Pancreas (tissue), 10 donors: ENCODE measurements at places on chromosomes 11 and 22.

GRCh38 chr11:85685820-85686459 lies at the start of gene CCDC89:
CCDC89 (minus strand) TSS chr11:85686195; CDS start chr11:85686130, 65 bp downstream.
- H3K4me3 ChIP-seq: no peak within 1 kb of the TSS
- DNase-seq: peak; percentile 55
- H3K27me3 ChIP-seq: no peaks in the 10 kb centered on the region
- H3K27ac ChIP-seq: no peak within 1 kb of the TSS

DNA sequence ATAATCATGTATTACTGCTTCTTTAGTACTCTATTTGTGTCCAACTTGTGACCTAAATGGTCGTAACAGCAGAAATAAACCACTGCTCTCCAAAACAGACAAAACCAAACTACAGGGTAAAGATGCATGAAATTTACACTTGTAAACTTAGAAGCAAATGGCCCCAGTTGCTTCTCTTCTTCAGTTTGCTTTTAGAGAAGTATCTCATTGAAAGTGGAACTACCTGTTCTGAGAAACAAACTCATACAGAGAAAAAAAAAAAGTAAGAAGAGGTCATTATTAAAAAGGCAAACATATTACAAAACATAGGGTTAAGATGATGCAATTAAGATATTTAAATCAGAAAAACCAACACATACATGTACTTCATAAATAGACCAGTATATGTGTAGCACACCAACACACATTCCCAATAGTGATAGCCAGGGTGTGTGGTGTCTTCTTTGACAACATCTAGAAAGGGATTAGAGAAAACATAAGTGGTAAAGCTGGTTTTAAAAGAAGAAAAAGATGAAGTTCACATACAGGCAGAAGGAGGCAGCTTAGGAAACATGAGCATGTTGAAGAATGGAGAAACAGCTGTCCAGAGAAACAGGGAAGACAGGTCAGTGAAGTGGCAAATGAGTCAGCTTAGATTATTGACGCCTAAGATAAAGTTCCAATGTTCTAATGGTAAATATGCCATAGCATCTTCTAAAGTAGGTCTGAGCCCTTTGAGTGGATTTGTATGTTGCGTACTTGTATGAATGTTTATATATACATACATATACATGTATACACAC lies 844.7 kb upstream of the CCDC90B start:
- DNase-seq: no peak
- H3K27me3 ChIP-seq: no peaks in the 10 kb centered on the region
- H3K36me3 ChIP-seq: no peaks in the 10 kb centered on the region
- no peaks in the 10 kb centered on the region for H3K4me1 ChIP-seq
- no peak overlapping the region for H3K4me3 ChIP-seq
- no peak overlapping the region for H3K27ac ChIP-seq

DNA sequence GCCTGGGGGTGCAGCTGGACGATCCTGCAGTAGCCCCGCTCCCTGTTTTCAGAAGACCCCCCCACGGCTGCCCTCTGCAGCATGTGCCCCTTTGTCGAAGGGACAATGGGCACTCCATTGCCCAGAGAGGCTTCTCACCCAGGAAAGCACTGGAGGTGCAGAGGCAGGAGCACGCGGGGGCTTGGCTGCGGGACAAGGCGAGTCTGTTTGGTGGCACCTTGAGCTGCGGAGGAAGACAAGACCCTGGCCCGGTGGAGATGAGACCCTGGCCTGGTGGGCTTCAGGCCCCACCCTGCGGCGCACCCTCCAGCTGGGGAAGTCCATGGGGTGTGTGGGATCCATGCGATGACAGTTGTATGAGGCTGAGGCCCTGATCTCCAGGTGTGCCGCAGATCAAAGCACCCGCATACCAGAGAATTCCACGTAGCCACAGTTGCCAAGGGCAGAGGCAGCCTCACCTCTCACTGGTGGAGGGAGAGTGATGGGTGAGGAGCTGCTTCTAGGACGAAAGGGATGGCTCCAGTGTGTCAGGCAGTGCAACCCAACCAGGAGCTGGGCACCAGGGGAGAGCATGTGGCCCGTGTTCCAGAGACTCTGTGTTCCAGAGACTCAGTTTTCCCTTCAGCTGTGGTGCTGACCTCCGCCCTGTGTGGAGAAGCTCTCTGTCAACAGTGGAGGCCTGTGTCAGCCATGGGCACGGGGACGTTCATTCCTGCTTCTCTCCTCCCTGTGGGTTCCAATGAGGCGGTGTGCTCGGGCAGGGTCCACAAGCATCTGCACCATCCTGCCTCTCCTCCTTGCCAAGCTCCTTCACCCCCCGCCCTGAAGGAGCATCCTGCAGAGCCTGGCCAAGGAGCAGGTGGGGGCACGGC lies 10.0 kb downstream of the TBX1 start:
- no peak overlapping the region for H3K4me3 ChIP-seq
- H3K27me3 ChIP-seq: peaks cover 36% of the 10 kb centered on the region
- H3K4me1 ChIP-seq: no peaks in the 10 kb centered on the region
- H3K27ac ChIP-seq: no peak overlapping the region
- DNase-seq: peak; percentile 35
- H3K36me3 ChIP-seq: no peaks in the 10 kb centered on the region

GRCh38 chr22:44522526-44523170 lies 24.6 kb upstream of the RTL6 start:
- H3K27ac ChIP-seq: no peak overlapping the region
- peaks cover 3% of the 10 kb centered on the region for H3K27me3 ChIP-seq

- no peaks in the 10 kb centered on the region for H3K4me1 ChIP-seq
- H3K36me3 ChIP-seq: no peaks in the 10 kb centered on the region
- H3K27ac ChIP-seq: no peak overlapping the region
- no peak overlapping the region for H3K4me3 ChIP-seq
- no peaks in the 10 kb centered on the region for H3K27me3 ChIP-seq
- no peak for DNase-seq
Measured at GRCh38 chr11:1792461-1792860, 28.7 kb upstream of the CTSD start.

- DNase-seq: no peak
- H3K36me3 ChIP-seq: no peaks in the 10 kb centered on the region
- no peaks in the 10 kb centered on the region for H3K27me3 ChIP-seq
- no peak overlapping the region for H3K4me3 ChIP-seq
- no peak overlapping the region for H3K27ac ChIP-seq
Measured at GRCh38 chr11:749731-750130, 2.5 kb downstream of the TALDO1 start.

GRCh38 chr11:61121192-61121831 lies 19.0 kb downstream of the CD5 start:
- DNase-seq: no peak
- no peaks in the 10 kb centered on the region for H3K4me1 ChIP-seq
- H3K27ac ChIP-seq: no peak overlapping the region
- no peak overlapping the region for H3K4me3 ChIP-seq

- H3K27ac ChIP-seq: no peak overlapping the region
- H3K4me1 ChIP-seq: peaks cover 15% of the 10 kb centered on the region
- no peak overlapping the region for H3K4me3 ChIP-seq
- DNase-seq: no peak
Measured at GRCh38 chr11:44581246-44581645, 15.8 kb downstream of the CD82 start.

DNA sequence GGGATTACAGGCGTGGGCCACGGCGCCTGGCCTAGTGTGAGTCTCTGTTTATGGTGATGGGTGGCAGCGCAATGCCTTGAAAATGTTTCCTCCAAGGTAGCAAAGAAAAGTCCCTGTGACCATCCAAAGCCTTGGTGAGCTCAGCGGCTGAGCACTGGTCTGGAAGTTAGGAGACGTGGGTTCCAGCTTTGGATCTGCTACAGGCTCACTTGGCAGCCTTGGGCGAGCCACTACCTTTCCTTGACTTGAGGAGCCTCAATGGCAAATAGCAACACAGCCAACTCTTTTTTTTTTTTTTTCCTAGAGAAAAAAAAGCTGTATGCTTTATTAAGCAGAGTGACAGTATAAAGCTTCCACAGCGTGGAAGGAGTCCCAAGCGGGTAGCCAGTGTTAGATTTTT lies 61.3 kb upstream of the RASD2 start:
- H3K27me3 ChIP-seq: no peaks in the 10 kb centered on the region
- DNase-seq: no peak
- H3K4me1 ChIP-seq: no peaks in the 10 kb centered on the region
- H3K27ac ChIP-seq: no peak overlapping the region
- no peak overlapping the region for H3K4me3 ChIP-seq

GRCh38 chr11:101917226-101917625 lies 904 bp upstream of the ANGPTL5 start:
- no peak overlapping the region for H3K27ac ChIP-seq
- H3K4me3 ChIP-seq: no peak overlapping the region
- no peak for DNase-seq
- no peaks in the 10 kb centered on the region for H3K4me1 ChIP-seq
- no peaks in the 10 kb centered on the region for H3K36me3 ChIP-seq
- H3K27me3 ChIP-seq: no peaks in the 10 kb centered on the region

DNA sequence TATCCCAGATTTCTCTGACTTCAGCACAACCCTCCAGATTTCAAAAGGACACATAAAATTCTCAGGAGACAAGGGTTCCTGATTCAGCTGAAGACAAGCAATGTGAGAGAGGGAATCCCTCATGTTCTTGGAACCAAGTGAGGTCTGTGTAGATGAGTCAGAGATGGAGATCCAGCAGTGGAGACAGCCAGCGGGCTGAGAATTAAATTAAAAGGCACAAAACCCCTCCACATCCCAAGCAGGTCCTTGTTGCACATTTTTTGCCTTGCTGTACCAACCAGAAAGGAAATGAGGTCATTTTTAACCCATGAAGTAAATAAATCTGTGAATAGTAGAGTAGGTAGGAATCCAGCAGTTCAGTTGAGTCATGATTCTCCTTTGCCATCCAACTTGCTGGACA lies 9.7 kb downstream of the MTNR1B start:
- no peaks in the 10 kb centered on the region for H3K27me3 ChIP-seq
- no peaks in the 10 kb centered on the region for H3K36me3 ChIP-seq
- DNase-seq: no peak
- no peak overlapping the region for H3K27ac ChIP-seq
- no peaks in the 10 kb centered on the region for H3K4me1 ChIP-seq

GRCh38 chr11:27370374-27370773 lies 7.4 kb upstream of the CCDC34 start:
- H3K4me3 ChIP-seq: no peak overlapping the region
- H3K4me1 ChIP-seq: peaks cover 47% of the 10 kb centered on the region
- no peaks in the 10 kb centered on the region for H3K27me3 ChIP-seq
- H3K27ac ChIP-seq: no peak overlapping the region
- DNase-seq: no peak

- no peak for DNase-seq
- no peaks in the 10 kb centered on the region for H3K27me3 ChIP-seq
- H3K4me3 ChIP-seq: no peak overlapping the region
- H3K27ac ChIP-seq: no peak overlapping the region
- no peaks in the 10 kb centered on the region for H3K36me3 ChIP-seq
- no peaks in the 10 kb centered on the region for H3K4me1 ChIP-seq
Measured at GRCh38 chr11:67113231-67113721, 5.8 kb upstream of the KDM2A start.

GRCh38 chr22:38177926-38178604 lies 3.6 kb downstream of the PLA2G6 start:
- DNase-seq: no peak
- no peaks in the 10 kb centered on the region for H3K4me1 ChIP-seq
- H3K27me3 ChIP-seq: no peaks in the 10 kb centered on the region

GRCh38 chr11:115548878-115549528 lies 44.8 kb upstream of the CADM1 start:
- H3K36me3 ChIP-seq: no peaks in the 10 kb centered on the region
- no peak overlapping the region for H3K4me3 ChIP-seq
- H3K27ac ChIP-seq: no peak overlapping the region
- no peaks in the 10 kb centered on the region for H3K27me3 ChIP-seq

DNA sequence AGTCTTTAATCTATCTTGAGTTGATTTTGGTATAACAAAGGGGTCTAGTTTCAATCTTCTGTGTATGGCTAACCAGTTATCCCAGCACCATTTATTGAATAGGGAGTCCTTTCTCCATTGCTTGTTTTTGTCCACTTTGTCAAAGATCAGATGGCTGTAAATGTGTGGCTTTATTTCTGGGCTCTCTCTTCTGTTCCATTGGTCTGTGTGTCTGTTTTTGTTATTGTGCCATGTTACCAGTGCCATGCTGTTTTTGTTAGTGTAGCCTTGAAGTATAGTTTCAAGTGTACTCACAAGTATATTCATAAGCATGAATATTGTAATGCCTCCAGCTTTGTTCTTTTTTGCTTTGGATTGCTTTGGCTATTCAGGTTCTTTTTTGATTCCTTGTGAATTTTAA lies 159.6 kb downstream of the TBC1D22A start:
- no peaks in the 10 kb centered on the region for H3K36me3 ChIP-seq
- H3K27ac ChIP-seq: no peak overlapping the region
- no peak overlapping the region for H3K4me3 ChIP-seq
- H3K27me3 ChIP-seq: no peaks in the 10 kb centered on the region

DNA sequence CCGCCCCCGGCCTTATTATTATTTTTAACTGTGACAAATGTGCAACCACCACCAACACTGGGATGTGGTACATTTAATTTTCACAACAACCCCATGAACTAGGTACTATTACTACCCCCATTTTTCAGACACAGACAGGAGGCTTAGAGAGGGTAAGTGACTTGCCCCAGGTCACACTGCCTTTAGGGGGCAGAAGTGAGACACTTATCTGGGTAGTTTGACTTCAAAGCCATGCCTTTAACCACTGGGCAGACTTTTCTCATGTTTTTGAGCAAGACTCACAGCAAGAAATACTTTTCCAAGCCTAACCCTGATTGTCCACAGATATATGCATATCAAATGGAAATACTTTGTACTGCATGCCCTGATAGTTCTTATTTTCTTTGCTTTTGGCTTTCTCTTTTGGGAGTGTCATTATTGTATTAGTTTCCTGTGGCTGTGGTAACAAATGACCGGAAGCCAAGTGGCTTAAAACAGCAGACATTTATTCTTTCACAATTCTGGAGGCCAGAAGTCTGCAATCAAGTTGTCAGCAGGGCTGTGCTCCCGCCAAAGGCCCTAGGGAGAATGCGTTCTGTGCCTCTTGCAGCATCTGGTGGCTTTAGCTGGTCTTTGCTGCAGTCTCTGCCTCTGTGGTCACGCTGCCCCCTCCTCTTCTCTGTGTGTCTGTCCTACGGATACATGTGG lies 110.8 kb downstream of the GRIK4 start:
- H3K4me1 ChIP-seq: no peaks in the 10 kb centered on the region
- no peak overlapping the region for H3K27ac ChIP-seq
- no peaks in the 10 kb centered on the region for H3K36me3 ChIP-seq
- no peaks in the 10 kb centered on the region for H3K27me3 ChIP-seq
- H3K4me3 ChIP-seq: no peak overlapping the region
- DNase-seq: no peak

- H3K4me3 ChIP-seq: no peak overlapping the region
- DNase-seq: no peak
- no peaks in the 10 kb centered on the region for H3K36me3 ChIP-seq
Measured at GRCh38 chr22:50136581-50137015, 33.9 kb upstream of the PANX2 start.

- no peaks in the 10 kb centered on the region for H3K27me3 ChIP-seq
- no peaks in the 10 kb centered on the region for H3K36me3 ChIP-seq
- DNase-seq: peak; percentile 35
- H3K4me3 ChIP-seq: no peak overlapping the region
Measured at GRCh38 chr22:46984751-46985506, 222.5 kb downstream of the TBC1D22A start.

GRCh38 chr11:24060125-24060524 lies 436.7 kb upstream of the LUZP2 start:
- H3K36me3 ChIP-seq: no peaks in the 10 kb centered on the region
- no peaks in the 10 kb centered on the region for H3K4me1 ChIP-seq
- no peak for DNase-seq
- no peaks in the 10 kb centered on the region for H3K27me3 ChIP-seq
- no peak overlapping the region for H3K4me3 ChIP-seq
